D721Med (cell line): ENCODE measurements at places on chromosomes 1 and 21.

GRCh38 chr1:42927274-42927841 is 31.3 kb downstream of the SLC2A1 start:
- DNase-seq: no peak

DNA sequence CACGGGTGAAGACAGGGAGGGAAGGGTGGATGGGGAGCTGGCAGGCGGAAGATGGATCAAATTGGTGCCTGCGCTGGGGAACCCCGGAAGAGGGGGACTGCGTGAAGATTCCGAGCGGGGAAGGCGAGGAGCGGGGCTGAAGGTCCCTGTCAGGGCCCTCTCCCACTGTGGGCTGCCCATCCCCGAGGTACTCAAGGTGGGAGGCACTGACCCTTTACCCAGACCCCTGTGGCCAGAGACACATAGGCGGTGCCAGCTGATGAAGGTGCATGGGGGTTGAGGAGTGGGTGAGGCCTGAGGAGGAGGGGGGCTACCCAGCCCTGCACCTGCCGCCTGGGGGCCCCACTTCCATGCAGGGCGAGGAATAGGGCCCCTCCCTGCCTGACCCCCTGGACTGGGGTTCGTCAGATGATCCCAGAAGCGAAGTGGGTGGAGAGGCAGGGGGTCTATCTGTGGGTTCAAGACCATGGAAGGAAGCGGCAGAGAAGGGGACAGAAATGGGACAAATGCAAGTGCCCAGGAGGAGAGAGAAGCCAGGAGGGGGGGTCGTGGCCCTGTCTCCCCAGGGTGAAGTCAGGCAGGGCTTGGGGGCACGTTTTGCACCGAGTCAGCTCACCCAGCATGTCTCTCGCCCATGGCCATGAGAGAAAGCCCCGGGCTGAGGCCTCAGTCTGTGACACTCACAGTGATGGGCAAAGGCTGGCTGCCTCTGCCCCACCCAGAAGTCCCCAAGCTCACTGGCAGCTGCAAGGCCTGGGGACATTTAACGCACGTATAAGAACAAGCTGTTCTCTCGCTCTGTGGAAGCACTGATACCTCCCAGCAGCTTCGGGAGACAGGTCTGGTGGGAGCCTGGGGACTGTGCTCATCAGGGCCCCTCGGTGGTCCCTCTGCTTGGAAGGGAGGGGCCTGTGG is 7.0 kb upstream of the MMEL1 start:
- no peak for DNase-seq

GRCh38 chr1:44810101-44810761 is 1.9 kb downstream of the BTBD19 start:
- DNase-seq: no peak

DNA sequence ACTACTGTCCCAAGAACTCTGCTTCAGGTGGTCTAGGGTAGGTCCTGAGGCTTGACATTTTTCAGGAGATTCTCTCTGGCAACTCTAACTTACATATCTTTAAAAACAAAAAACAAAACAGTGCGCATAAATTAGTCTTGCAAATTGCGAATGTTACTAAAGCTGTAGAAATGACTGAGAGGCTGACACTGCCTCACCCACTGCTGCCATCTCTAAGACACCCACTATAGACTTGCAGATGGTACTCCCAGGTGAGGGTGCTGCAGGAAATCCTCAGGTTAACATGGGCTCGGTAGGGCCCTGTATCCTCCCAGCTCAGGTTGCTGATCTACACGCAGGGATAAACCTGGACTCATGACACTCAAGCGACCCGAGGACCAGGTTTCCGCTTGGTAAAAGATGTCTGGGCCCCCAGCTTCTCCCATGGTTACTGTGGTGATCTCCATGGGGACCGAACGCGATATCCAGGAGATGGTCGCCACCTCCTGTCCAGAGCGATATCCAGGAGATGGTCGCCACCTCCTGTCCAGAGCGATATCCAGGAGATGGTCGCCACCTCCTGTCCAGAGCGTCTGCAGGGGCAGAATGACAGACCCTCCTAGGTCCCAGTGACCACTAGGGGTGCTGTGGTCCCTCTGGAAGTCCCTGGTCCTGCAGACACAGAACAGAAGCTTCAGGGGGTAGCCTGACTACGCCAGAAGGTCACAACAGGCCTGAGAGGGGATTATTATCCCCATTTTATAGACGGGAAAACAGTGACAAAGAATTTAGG is 16.2 kb upstream of the LY9 start:
- no peak for DNase-seq
